ENCODE measurements at places on chromosomes 1 and 21.

- no peak for DNase-seq
Measured at GRCh38 chr1:27602462-27603308, 1.3 kb downstream of the AHDC1 start.

- DNase-seq = no peak
Measured at GRCh38 chr1:27527890-27528817, 38.2 kb upstream of the WASF2 start.

GRCh38 chr21:16821588-16821987, 691.3 kb upstream of the CXADR start:
- no peak for DNase-seq

- DNase-seq = no peak
Measured at GRCh38 chr1:230943048-230943593, 35.5 kb downstream of the TTC13 start.
